ENCODE measurements at places on chromosomes 11 and 22.

DNA sequence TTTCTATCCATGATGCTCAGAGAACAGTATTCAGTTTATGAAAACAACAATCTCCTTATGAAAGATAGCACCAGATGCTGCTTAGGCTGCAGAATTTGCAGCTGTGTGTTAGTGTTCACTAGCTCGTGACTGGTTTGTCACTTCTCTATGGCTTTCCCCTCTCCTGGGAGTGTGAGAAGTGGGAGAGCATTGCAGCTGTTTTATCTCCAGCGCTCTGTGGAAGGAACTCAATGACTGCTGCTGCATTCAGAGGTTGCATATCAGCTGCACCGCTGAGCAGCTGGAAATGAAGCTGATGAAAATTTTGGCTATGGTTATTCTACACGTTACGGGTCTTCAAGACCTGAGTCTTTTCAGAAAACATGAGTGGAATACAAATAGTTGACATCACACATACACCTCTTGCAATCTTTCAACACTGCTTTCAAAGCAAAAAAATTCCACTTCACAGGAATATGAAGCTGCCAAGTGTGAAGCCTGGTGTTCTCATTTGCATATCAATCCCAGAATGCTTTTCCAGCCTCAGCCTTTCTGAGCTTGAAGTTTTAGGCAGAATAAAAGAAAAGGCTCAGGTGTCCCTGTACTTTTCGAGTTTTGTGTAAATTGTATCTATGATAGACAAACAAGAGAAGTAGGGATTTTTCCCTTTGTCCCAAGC lies 149.3 kb upstream of the DDI1 start:
- peak; percentile 80 for DNase-seq

GRCh38 chr11:95378789-95379188 lies 147.8 kb upstream of the SESN3 start:
- DNase-seq: no peak

DNA sequence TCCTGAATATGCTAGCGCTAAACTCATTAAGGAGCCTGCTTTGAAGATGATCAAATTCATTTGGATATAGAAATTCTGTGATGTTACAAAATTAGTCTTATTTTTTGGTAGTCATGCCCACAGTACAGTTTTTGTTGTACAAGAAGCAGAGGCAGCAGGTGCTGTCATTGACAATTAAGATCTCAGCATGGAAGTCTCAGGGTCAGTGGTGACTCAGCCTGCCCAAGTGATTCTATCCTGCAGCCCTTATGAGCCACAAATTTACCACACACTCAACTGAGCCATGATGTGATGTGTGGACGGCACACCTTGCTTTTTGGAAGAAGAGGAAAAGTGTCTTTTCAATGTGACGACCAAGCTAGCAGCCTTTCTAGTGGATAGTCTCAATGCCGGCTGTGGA lies 153.6 kb upstream of the SORL1-AS1 start:
- no peak for DNase-seq

DNA sequence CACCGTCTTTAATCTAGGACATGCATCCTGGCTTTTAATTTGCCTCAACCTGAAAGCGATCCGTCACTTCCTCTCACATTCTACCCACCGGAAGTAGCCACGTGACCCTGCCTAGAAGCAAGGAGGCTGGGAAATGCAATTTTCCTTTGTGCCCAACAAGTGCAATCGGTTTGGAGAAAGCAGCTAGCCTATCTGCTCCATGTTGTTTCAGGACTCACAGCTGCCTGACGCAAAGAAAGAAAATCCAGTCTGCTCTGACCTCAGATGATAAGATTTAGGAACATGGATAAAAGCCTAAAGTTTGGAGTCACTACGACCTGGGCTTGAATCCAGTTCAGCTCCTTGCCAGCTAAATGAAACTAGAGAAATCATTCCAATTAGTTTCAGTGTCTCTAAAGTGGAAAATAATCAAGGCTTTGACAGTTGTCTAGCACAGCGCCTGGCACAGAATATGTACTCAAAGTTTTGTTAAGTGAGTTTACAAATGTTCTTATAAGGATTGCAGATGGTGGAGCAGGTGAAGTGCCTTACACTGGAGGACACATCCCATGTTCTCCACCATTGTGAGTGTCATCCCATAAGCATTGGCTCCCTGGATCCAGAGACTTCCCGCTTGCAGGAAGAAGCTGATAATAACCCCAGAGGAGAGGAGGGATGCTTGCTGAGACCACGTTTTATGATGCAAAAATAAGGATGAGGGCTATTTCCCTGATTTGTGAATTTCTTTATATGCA lies 553.7 kb downstream of the MN1 start:
- no peak for DNase-seq

DNA sequence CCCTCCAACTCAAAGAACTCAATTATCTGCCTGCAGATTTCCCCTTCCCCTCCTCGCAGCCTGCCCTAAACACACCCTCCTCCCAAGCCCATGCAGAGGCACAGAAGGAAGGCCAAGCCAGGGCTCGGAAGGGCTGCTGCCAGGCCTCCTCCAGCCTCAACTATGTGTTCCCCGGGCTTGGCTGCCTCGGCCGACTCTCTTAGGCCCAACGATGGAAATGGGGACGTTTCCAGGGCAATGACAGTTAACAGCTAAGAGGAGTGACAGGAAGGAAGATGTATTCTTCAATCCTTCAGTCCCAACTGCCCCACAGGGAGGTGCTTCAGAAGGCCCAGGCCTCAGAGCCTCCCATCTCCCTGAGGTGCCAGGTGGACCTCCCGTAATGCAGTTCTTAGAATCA lies 104.0 kb upstream of the AKIP1 start:
- no peak for DNase-seq

GRCh38 chr11:113615098-113615497 lies 91.0 kb downstream of the TMPRSS5 start:
- DNase-seq: no peak

DNA sequence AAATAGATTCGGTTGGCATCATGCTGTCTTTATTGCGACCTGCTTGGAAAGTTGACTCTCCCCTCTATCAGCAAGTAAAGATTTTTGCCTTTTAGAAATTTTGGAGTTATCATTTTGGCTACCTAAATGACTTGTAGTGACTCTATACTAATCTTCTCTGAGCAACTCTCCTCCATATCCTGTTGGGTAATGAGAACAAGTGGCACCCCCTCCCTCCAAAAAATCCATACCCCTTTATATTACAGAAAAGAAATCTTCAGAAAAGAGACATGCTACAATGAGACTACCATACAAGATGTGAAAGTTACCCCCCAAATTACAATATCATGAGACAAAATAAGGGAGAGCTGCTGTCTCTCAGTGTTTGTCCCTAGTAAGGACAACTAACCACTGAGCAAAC lies 1.2 kb downstream of the JAML start:
- DNase-seq: no peak

DNA sequence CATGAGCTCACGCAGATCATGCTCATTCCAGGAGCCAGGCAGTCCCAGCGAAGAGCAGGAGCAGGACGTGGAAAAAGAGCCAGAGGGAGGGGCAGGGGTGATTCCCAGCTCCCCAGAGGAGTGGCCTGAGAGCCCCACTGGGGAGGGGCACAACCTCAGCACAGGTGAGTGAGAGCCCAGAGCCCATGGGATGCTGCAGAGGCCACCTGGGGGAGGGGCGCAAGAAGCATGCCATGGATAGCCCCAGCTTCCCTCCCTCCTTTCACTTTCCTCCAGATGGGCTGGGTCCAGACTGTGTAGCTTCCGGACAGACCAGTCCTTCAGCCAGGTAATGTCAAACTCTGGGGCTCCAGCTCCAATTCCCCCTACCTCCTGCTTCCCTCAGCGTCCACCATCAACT lies 6.2 kb downstream of the SMTNL1 start:
- DNase-seq: no peak

DNA sequence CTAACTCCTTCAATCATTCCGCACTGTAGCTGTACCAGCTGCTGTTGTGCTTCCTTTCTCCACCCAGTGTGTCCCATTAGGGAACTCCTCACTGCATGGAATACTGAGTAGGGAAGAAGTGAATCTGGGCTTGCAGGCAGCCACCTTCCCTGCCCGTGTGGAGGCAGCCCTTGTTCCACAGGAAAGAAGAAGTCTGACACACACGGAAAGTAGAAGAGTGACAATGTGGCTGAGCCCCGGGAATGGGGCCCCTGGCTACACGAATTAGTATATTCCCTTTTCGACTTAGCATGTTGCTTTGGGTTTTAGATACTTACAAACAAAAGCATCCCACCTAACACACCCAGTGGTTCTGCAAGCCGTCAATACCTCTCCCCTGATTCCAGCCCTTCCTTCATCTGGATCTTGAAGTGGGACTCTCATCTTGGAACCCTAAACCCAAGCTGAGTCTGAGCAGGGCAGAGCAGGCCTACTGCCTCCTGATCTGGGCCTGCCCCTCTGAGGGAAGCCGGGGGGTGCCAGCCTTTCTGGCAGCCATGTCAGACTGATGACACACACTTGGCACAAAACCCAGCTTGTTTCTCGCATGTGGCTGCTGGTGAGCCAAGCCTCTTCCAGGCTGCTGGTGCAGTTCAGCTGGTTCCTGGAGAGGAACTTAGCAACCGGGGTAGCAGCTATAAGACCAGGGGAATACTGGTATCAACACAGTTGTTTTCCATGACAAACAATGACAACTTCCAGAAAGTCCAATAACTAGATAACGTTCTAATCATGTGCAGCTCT lies 71.6 kb downstream of the C11orf58 start:
- DNase-seq: no peak

DNA sequence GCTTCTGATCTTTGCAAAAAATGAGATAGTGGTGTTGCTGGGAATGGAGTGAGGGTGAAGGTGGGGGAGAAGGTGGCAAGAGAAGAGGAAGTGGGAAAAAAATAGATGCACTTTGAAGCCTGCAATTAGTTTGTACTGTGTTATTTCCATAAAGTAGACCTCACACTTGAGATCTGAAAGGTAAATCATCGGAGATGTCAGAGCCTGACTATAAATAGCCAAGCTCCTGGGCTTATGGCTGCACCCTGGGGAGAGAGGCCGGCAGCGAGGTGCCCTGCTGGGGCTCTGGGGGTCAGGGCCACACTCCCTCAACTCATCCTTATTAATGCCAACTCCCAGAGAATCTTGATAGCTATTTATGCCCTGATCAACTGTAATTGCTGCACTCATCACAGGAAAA lies 134.4 kb downstream of the NXPE2 start:
- DNase-seq: no peak

GRCh38 chr22:48941033-48941902 lies 886.4 kb downstream of the BRD1 start:
- DNase-seq: no peak

DNA sequence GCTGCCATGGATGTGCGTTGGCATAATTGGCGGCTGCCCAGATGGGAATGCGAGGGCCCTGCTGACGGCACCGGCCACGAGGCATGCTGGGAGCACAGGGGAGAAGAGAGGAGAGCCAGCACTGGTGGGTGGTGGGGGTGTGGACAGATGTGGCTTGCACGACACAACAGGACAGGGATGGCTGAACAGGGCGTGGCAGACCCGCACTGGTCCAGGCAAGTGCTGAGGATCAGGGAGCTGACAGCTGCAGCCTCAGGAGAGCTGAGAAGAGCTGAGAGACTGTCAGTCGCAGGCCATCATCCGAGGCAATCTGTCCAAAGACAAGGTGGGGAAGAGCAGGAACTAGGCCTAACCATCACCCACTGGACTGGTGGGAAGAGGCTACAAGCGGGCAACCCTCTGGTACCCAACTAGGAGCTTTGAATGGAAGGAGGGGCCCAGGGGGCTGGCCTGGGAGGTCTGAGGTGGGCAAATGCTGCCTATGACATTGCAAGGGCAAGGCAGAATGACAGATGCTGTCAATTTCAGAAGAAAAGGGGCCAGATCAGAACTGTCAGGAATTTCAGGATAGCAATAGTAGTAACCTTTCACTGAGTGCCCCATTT lies 2.4 kb downstream of the GNB1L start:
- DNase-seq: no peak

DNA sequence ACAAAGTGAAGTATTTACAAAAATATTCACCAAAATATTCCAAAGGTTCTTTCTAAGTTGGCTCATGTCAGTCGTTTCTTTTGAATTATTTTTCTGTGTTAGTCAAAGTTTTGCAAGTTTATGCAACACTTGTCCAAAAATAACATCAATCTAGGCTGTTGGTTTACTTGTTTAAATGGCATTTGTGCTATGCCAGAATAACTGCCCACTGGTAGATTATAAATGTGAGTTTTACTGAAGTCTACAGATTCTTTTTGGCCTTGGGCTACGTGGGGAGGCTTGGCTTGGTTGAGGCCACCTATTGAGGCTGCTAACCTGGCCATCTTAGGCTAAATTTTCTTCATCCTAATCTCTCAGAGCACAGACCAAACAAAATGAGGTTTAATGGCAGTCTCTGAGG lies 1091.9 kb upstream of the RAG2 start:
- no peak for DNase-seq

DNA sequence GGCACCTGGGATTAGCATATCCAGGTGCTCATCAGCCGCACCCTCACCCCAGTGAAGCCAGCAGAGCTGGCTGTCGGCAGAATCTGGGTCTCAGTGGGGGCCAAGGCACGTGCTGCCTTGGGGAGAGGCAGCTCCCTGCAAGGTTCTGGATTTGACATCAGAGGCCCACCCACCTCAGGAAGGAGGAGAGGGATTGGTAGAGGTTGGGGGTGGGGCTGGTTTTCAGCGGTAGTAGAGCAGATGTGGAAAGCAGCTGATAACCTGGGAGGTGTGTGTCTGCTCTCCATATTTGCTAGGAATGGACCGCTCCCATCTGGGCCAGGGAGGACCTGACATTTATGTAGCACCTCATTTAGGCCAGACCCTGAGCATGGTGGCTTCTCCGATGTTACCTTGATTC lies 147.5 kb downstream of the GRIK4 start:
- no peak for DNase-seq

DNA sequence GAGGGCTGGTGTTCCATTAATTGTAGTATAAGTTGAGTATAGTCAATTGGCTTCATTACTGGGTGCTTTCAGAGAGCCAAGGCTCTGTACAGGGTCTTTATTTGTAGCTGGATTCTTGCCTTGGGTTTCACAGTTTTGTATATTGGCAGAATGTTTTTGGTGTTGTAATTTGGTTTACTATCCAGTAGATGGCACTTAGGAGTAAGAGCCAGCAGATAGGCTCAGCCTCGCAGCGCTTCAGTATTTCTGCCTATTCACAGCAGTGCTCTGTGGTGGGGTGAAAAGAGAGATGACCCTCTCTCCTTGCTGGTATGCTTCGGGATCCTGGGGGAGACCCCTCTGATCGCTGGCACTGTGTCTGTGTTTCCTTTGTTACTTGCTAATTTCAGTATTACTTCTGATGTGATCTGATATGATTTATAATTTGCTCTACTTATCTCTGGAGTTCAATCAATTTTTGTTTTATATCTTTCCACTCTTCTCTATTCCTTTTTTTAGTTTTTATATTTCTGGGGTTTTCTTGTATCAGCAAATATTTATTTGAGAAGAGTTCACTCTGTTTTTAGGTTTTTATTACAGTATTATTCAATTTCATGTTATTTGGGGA lies 52.2 kb downstream of the ANO5 start:
- DNase-seq: peak; percentile 56

DNA sequence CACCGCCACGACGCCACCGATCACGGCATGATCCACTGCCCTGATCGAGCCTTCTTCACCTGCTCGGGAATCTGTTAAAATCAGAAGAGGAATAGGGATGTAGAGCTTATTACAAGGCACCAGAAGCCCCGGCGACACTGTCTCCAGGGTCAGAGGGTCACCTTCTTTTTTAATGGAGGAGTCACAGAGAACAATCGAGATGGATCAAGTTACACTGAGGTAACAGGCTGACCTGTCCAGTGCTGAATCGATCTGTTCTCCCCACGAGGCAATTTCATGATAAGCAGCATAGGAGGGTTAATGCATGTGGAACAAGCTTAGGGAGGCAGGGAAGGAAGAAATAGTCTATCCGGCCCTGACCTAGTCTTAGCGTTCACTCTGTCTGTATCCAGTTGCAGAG lies 325.5 kb downstream of the CADM1 start:
- no peak for DNase-seq

Measured in NAMALWA (cell line).